ENCODE measurements at places on chromosomes 11 and 22. TPM values are rescaled to one million over a fixed set of nuclear protein-coding genes. Genes with fewer than 3 reads are reported as not detected.

KRTAP5-11 gene
- total RNA-seq = not detected

AIP gene
- 57.9 TPM for total RNA-seq

MTMR3 gene
- 35.9 TPM for total RNA-seq

MS4A15 gene
- total RNA-seq = not detected

MCHR1 gene
- 0.16 TPM for total RNA-seq

- peak overlapping the region; percentile 84 for H3K27ac ChIP-seq
- no peak overlapping the region for H3K4me3 ChIP-seq
- peaks cover 74% of the 10 kb centered on the region for H3K4me1 ChIP-seq
- peaks cover 8% of the 10 kb centered on the region for H3K36me3 ChIP-seq
- DNase-seq = peak; percentile 77
These were observed 55.0 kb downstream of the MYH9 start for GRCh38 chr22:36332623-36333332.

DNA sequence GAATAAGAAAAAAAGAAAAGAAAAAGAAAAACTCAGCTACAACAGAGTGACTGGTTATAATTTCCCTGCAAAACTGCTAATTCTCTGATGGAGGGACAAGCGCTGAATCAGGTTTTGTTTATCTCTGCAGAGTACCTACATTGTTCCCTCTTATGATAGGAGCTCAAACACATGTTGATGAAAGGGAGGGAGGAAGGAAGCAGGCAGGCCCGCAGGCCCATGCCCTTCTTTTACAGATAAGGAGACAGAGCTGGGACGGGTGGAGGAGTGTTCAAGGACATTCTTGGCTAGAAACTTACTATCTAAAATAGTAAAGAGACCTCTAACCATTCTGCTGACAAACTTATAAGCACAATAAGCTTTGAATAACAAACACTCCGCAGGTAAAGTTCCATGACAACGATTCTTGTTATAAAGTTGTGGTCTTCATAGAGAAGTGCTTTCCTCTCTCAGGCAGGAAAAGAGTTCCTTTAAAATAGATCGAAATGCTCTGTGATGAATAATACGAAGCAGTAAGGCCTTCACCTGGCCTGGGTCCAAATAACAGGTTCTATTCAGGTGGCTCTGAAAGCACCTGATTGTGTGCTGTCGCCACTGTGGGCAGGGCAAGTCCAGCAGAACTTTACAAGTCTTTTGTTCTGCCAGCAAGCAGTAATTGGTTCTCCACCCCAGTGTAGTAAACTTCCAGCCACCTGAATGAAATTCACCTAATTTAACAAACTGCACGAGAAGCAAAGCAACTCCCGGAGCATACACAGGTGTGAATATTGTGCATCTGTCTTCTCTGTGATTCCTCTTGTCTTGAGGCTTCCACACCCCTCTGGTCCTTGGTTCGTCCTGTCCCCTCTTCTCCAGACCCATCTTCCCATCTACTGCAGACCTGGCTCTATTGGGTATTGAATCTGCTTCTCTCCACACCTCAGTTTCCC is 15.3 kb upstream of the MICAL2 start:
- DNase-seq = peak; percentile 87
- H3K27me3 ChIP-seq = no peaks in the 10 kb centered on the region
- H3K36me3 ChIP-seq = no peaks in the 10 kb centered on the region
- H3K4me3 ChIP-seq = no peak overlapping the region
- H3K27ac ChIP-seq = peak overlapping the region; percentile 88
- peaks cover 2% of the 10 kb centered on the region for H3K4me1 ChIP-seq

GRCh38 chr11:103749158-103749557 is 287.3 kb upstream of the DDI1 start:
- H3K4me3 ChIP-seq = no peak overlapping the region
- DNase-seq = no peak
- no peaks in the 10 kb centered on the region for H3K27me3 ChIP-seq
- no peaks in the 10 kb centered on the region for H3K36me3 ChIP-seq

GRCh38 chr22:46791201-46791731 is 28.8 kb downstream of the TBC1D22A start:
- H3K27me3 ChIP-seq = no peaks in the 10 kb centered on the region
- H3K27ac ChIP-seq = peak overlapping the region; percentile 14
- H3K36me3 ChIP-seq = peaks cover 17% of the 10 kb centered on the region
- no peaks in the 10 kb centered on the region for H3K4me1 ChIP-seq
- H3K4me3 ChIP-seq = no peak overlapping the region

DNA sequence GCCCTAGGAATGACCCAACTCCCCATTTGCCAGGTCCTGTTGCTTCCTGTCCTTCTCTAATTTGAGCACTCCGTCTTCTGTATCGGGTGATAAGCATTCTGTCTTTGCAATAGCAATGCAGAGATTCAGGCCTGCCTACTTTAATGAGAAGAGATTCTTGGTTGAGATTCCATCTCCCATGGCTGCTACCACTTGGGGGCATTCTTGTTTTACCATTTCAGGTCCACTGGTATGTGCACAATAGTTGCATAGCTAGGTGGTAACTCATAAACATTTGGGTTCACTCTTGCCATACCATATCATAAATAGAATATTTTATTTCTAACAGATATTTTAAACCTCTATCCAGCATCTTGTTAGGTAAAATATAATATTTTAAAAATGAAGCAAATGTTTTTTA is 34.4 kb upstream of the CALCB start:
- H3K4me1 ChIP-seq = no peaks in the 10 kb centered on the region
- no peaks in the 10 kb centered on the region for H3K36me3 ChIP-seq
- peaks cover 3% of the 10 kb centered on the region for H3K27me3 ChIP-seq
- H3K27ac ChIP-seq = no peak overlapping the region
- H3K4me3 ChIP-seq = no peak overlapping the region

- no peaks in the 10 kb centered on the region for H3K36me3 ChIP-seq
- no peak overlapping the region for H3K4me3 ChIP-seq
- no peaks in the 10 kb centered on the region for H3K4me1 ChIP-seq
These were observed 9.4 kb downstream of the UBQLN3 start for GRCh38 chr11:5500393-5500801.

- DNase-seq = no peak
- H3K27me3 ChIP-seq = no peaks in the 10 kb centered on the region
- H3K4me1 ChIP-seq = no peaks in the 10 kb centered on the region
- no peak overlapping the region for H3K27ac ChIP-seq
These were observed 171.2 kb upstream of the GRK3 start for GRCh38 chr22:25393121-25393805.

DNA sequence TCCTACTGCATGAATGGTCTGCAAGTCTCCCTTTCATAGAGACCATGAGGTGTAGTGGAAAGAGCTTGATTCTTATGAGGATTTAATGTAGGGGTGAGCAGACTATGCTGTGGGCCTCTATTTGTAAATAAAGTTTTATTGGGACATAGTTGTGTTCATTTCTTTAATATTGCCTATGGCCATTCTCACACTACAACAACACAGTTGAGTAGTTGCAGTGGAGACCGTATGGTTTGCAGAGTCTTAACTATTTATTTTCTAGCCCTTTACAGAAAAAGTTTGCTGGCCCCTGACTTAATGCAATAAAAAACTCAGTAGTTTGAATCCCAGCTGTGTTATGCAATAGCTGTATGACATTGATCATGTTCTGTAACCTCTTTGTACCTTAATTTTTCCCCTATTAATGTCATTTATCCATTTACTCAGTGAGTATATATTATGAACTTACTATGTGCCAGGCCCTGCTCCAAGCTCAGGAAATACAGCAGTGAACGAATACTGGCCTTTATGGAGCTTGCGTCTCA is 106.3 kb downstream of the ATXN10 start:
- H3K27ac ChIP-seq = no peak overlapping the region
- no peaks in the 10 kb centered on the region for H3K36me3 ChIP-seq
- DNase-seq = no peak
- H3K4me1 ChIP-seq = no peaks in the 10 kb centered on the region
- no peak overlapping the region for H3K4me3 ChIP-seq

GRCh38 chr11:106624377-106624776 is 393.9 kb downstream of the GUCY1A2 start:
- H3K27ac ChIP-seq = no peak overlapping the region
- H3K4me3 ChIP-seq = no peak overlapping the region
- H3K4me1 ChIP-seq = no peaks in the 10 kb centered on the region
- DNase-seq = no peak
- H3K36me3 ChIP-seq = no peaks in the 10 kb centered on the region

- DNase-seq = no peak
- no peak overlapping the region for H3K27ac ChIP-seq
- H3K27me3 ChIP-seq = no peaks in the 10 kb centered on the region
- no peak overlapping the region for H3K4me3 ChIP-seq
- H3K36me3 ChIP-seq = no peaks in the 10 kb centered on the region
- H3K4me1 ChIP-seq = no peaks in the 10 kb centered on the region
These were observed 125.0 kb upstream of the LARGE1 start for GRCh38 chr22:34045311-34045710.

DNA sequence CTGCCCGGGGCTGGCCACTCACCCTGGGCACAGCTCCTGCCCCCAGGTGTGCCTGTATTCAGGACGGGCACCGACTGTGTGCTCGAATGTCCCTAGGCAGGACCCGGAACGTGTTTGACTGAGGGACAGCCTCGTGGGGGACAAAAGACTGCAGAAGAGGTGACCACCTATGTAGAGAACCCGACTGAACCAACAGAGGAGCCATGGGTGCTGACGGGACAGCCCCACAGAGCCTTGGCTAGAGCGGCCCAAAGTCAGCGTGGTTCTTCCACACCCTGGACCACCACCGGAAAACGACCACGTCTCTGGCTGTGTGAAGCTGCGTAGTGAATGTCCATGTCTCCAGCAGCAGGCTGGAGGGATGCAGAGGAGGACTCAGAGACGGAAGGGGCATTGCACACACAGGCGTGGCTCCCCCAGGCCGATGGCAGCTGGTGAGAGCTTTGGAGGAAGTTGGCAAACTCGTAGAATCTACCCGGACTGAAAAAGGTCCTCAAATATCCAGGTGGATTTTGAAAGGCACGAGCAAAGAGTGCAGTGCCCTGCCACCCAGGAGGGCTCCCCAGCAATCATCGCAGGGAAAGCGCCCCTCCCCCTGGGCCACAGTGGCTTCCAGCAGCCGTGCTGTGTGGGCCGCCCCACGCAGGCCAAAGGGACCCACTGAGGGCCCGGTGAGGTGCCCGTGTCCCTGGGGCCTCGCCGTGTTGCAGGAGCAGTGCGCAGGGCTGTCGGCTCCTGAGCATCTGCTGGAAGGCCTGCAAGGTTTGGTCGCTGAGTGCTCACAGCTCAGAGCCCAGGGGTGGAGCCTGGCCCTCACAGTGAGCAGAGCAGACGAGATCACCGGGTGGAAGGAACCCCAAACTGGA is 17.5 kb upstream of the MUC5B start:
- H3K36me3 ChIP-seq = no peaks in the 10 kb centered on the region
- peaks cover 9% of the 10 kb centered on the region for H3K4me1 ChIP-seq
- no peak overlapping the region for H3K4me3 ChIP-seq

GRCh38 chr11:122804161-122804560 is 34.1 kb upstream of the CRTAM start:
- H3K36me3 ChIP-seq = no peaks in the 10 kb centered on the region
- no peaks in the 10 kb centered on the region for H3K4me1 ChIP-seq
- no peak overlapping the region for H3K4me3 ChIP-seq
- no peak overlapping the region for H3K27ac ChIP-seq
- DNase-seq = no peak
- no peaks in the 10 kb centered on the region for H3K27me3 ChIP-seq

DNA sequence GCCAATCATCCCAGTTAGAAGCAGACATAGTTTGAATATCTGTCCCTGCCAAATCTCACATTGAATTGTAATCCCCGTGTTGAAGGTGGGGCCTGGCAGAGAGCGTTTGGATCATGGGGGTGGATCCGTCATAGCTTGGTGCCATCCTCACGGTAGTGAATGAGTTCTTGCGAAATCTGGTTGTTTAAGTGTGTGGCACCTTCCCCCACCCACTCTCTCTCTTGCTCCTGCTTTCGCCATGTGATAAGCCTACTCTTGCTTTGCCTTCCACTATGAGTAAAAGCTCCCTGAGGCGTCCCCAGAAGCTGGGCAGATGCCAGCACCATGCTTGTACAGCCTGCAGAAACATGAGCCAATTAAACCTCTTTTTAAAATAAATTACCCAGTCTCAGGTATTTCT is 5.0 kb upstream of the CCDC81 start:
- H3K27me3 ChIP-seq = no peaks in the 10 kb centered on the region
- no peaks in the 10 kb centered on the region for H3K36me3 ChIP-seq
- H3K4me3 ChIP-seq = no peak overlapping the region
- H3K27ac ChIP-seq = no peak overlapping the region

DNA sequence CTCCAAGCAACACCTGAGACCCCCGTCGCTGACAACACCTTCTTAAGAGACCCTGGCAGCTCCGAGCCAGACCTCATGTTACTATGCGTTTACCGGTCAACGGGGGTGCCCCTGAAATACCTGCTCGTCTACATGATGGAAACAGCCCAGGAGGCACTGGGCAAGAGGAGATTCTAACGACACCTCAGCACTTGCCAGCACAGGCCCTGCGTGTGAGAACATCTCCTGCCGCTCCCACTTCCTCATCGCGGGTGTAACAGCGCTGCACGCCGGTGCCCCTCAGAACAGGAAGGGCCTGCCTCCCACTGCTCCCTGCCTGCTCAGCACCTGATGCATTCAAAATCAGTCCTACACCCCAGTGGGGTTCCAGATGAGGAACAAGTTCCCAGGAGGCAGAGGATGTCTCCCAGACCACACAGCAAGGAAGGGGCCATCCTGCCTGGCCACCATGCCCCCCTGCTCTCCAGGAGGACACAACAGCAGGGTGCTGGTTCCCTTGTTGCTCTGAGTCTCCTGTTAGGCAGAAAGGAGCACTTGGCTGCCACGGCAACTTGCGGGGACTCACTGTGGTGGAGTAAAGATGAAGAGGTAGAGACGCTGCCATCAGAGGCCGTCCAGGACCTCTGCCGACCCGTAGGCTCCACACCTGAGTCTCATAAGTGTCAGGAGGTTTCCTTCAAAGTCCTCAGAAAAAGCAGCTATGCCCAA is 2.1 kb downstream of the TOLLIP start:
- H3K4me3 ChIP-seq = no peak overlapping the region
- H3K27ac ChIP-seq = no peak overlapping the region
- H3K36me3 ChIP-seq = no peaks in the 10 kb centered on the region
- peaks cover 35% of the 10 kb centered on the region for H3K4me1 ChIP-seq
- no peak for DNase-seq

GRCh38 chr11:848380-848931 is 5.8 kb downstream of the TSPAN4 start:
- peaks cover 26% of the 10 kb centered on the region for H3K27me3 ChIP-seq
- no peak overlapping the region for H3K4me3 ChIP-seq
- H3K4me1 ChIP-seq = peaks cover 6% of the 10 kb centered on the region
- DNase-seq = no peak
- no peak overlapping the region for H3K27ac ChIP-seq
- H3K36me3 ChIP-seq = no peaks in the 10 kb centered on the region

DNA sequence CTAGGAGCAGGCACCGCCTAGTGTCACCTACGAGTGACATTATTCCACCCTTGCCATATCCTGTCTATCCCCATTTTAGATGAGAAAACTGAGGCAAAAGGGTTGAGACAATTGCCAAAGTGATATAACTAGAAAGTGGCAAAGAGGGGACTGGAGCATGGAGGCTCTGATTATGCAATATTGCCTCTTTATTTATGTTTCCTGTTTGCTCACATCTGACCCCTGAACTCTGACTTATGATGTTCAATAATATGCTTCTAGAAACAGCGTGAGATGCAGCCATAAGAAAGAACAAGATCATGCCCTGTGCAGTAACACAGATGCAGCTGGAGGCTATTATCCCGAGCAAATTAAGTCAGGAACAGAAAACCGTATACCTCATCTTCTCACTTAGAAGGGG is 7.7 kb downstream of the ELF5 start:
- DNase-seq = no peak
- no peak overlapping the region for H3K27ac ChIP-seq
- H3K27me3 ChIP-seq = no peaks in the 10 kb centered on the region
- no peaks in the 10 kb centered on the region for H3K36me3 ChIP-seq
- H3K4me1 ChIP-seq = no peaks in the 10 kb centered on the region

GRCh38 chr22:45516163-45516562 is 13.5 kb downstream of the FBLN1 start:
- no peak overlapping the region for H3K27ac ChIP-seq
- no peaks in the 10 kb centered on the region for H3K27me3 ChIP-seq
- no peaks in the 10 kb centered on the region for H3K4me1 ChIP-seq
- H3K36me3 ChIP-seq = no peaks in the 10 kb centered on the region

Data from colonic mucosa (tissue), 4 donors.